Activated CD4-positive, alpha-beta memory T cell treated with anti-CD3 and anti-CD28 coated beads, Interleukin-2, amount 10 ng/mL, durations not matched to agents 7 days and 5 days (primary cell): ENCODE measurements at places on chromosomes 2 and 18. TPM values are rescaled to one million over a fixed set of nuclear protein-coding genes. Genes with fewer than 3 reads are reported as not detected.

Gene CDK15
- total RNA-seq, result not detected

Gene FAM210A
- total RNA-seq, result 22.4 TPM

- H3K4me1 ChIP-seq, result peaks cover 63% of the 10 kb centered on the region
- peaks cover 3% of the 10 kb centered on the region for H3K36me3 ChIP-seq
- H3K4me3 ChIP-seq, result no peak overlapping the region
- no peaks in the 10 kb centered on the region for H3K27me3 ChIP-seq
Observed at GRCh38 chr2:84891355-84892010, 10.6 kb upstream of the TRABD2A start.

- no peaks in the 10 kb centered on the region for H3K27me3 ChIP-seq
- peaks cover 49% of the 10 kb centered on the region for H3K4me1 ChIP-seq
- H3K36me3 ChIP-seq, result peaks cover 21% of the 10 kb centered on the region
- DNase-seq, result no peak
- H3K27ac ChIP-seq, result peak overlapping the region; percentile 38
Observed at GRCh38 chr2:197707316-197708213, 2.4 kb downstream of the MARS2 start.

DNA sequence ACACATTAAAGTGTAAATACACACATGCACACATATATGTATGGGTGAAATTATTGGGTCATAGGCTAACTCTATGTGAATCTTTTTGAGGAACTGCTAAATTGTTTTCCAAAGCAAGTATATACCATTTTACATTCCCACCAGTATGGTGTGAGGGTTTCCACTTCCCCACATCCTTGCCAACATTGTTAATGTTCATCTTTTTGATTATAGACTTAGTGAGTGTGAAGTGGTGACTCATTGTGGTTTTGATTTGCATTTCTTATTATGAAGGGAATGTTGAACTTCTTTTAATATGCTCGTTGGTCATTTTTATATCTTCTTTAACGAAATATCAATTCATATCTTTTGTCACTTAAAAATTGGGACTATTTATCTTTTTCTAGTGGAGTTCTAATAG lies 181.8 kb upstream of the GCFC2 start:
- H3K4me3 ChIP-seq, result no peak overlapping the region
- no peaks in the 10 kb centered on the region for H3K4me1 ChIP-seq
- no peaks in the 10 kb centered on the region for H3K27me3 ChIP-seq
- H3K27ac ChIP-seq, result no peak overlapping the region
- no peak for DNase-seq

DNA sequence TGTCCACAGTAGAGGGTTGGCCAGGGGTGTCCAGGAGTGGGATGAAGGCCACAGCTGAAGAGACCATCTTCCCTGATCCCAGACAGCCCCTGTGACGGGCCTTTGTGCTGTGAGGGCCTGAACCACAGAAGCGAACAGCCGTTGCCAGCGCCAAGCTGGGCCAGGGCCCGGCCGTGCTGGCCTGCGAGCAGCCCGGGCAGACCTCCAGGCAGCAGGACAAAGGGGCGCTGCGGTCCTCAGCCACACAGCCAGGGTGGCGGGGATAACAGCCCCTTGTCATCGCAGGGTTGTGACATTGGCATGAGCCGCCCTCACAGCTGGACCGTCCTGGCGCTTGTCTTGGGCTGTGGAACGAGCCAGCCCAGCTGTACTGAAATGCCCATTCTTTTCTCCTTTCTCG lies 161.1 kb downstream of the FAM210A start:
- H3K4me3 ChIP-seq, result no peak overlapping the region
- no peaks in the 10 kb centered on the region for H3K27me3 ChIP-seq

Gene TPO
- total RNA-seq, result not detected

DNA sequence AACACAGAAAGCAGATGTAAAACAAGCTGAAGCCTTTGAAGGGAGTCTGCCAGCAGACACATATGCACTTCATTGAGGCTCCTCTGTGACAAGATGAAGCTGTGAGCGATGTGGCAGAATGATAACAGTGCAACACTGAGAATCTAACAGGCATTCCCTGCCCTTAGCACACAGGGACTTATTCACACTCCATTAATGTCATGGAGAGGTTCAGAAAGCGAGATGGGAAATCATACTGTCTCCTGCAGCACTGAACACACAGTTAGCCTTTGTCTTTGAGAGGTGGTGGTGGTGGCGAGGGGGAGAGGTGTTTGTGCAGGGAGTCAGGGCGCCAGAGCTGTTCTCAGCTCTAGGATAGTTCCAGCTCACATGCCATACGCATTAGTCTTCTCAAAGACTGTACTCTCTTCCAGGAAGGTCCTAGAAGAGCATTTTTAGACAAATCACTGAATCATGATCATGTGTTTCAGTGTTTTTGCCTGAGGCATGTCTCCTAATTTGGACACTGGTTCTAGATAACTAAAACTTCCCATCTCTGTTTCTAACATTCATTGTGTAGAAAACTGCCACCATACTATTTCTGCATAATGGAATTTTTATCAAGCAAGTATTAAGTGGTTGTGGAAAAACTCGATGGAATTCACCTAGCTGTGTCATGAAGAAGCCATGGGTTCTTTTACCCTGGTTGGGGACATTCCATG lies 93.5 kb upstream of the ITGB6 start:
- H3K4me1 ChIP-seq, result peaks cover 49% of the 10 kb centered on the region
- no peaks in the 10 kb centered on the region for H3K27me3 ChIP-seq
- H3K4me3 ChIP-seq, result no peak overlapping the region
- no peak overlapping the region for H3K27ac ChIP-seq
